Activated CD4-positive, alpha-beta memory T cell treated with anti-CD3 and anti-CD28 coated beads for 36 hours (primary cell): ENCODE measurements at places on chromosomes 7 and 10.
A peak's percentile ranks its signal among the peaks of the same experiment; 100 is the strongest.

DNA sequence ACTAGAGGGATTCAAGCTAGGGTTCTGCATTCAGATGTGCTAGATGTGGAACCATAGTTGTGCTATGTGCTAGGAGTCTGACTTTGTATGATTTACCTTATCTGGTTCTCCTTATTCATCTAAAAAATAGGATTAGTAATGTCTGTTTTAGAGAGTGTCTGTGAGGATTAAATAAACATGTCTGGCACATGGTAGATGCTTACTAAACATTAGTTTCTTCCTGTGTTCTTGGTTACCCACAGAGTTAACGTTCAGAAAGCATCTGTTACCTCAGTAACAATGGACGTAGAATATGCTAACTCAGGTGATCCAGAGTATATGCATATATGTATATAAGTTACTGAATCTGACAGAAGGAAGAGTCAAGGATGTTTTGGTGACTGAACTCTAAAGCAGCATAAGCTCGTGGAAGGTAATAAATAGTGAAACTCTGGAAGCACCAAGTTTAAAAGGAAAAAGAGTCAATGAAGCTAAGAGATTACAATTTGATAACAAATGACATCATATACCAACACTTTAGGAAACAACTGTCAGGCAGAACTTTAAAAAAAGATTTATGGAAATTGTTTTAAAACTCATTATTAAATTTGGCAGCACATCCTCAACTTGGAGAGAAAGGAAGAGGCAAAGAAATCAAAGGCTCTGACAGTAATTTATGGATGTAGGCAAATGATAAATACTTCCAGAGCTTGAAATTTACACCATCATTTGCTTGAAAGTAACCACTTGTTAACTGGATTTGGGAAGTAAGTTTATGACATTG is 127.0 kb downstream of the CCNY start:
- no peaks in the 10 kb centered on the region for H3K36me3 ChIP-seq
- H3K4me1 ChIP-seq, result peaks cover 47% of the 10 kb centered on the region
- DNase-seq, result no peak
- H3K27ac ChIP-seq, result peak overlapping the region; percentile 4

DNA sequence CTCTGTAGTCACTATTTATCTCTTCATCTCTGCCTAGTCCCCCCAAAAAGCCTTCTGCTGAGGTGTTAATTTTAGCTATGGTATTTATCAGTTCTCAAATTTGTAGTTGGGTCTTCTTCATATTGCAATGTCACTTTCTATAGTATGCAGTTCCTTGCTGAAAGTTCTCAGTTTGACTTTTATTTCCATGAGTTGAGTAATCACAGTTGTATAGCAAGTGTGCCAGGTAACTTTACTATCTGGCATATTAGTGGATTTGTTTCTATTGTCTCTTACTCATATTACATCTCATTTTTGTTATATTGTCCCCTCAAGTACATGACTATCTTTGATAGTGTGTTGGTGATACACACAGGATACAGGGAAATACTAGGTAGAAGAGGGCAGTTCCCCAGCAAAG is 152.8 kb downstream of the CUBN start:
- peaks cover 6% of the 10 kb centered on the region for H3K4me1 ChIP-seq
- no peak overlapping the region for H3K4me3 ChIP-seq

DNA sequence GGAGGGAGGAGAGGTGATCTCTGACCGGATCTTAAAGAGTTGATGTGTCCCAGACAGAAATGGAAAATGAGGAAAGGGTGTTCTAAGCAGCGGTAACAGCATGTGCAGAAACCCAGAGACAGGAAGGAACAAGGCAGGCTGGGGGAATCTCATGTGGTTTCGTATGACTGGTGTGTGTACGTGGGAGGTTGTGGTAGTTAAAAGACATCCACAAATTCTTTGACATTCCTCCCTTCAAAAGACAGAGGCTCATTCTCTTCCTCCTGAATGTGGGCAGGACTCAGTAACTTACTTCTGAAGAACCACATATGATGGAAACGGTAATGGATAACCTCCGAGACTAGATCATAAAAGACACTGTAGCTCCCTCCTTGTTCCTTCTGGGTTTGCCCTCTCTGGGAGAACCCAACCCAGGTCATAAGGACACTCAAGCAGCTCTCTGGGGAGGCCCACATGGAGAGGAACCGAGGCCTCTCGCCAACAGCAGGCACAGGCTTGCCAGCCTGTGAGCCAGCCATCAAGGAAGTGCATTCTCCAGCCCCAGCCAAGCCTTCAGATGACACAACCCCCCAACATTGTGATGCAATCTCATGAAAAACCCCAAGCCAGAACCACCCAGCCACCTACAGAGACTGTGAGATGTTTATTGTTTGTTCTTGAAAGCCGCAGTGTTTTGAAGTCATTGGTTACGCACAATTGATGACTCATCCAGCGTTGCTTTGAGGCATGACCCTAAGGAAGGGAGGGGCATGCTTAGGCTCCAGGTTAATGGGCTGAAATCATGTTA is 116.0 kb downstream of the SLIT1 start:
- peak; percentile 61 for DNase-seq
- H3K27ac ChIP-seq, result peak overlapping the region; percentile 12

GRCh38 chr10:125132344-125132743 is 28.0 kb downstream of the CTBP2 start:
- H3K4me1 ChIP-seq, result no peaks in the 10 kb centered on the region
- DNase-seq, result no peak
- H3K36me3 ChIP-seq, result no peaks in the 10 kb centered on the region
- H3K27me3 ChIP-seq, result peaks cover 3% of the 10 kb centered on the region

DNA sequence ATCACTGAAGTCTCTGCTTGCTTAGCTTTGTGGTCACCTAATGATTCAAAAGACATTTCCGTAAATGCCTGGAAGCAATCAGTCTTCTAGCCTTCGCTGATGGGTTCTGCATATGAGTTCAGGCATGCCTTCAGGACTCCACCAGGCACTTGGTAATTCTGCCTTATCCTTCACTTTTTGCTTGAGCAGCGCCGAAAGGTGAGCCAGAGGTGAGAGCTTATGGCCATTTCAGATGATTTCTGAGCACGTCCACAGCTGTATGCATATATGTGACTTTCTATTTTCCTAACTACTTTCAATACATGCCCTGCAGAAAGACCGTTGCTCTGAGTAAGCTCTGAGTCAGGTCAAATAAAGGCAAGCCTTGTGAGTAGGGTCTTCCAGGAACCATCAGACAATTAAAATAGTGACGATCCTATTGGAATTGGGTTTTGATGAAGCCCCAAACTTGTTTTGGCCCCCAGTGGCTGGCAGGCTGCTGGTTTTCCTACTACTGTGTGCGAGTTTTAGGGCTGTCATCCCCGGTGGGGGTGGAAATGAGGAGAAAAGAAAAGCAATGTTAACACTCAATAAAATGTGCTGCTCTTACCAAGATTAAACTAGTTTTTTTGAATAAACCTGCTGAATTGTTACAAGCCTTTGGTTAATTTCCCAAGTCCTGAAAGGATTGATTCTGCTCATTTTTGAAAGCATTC is 154.4 kb upstream of the AKR1E2 start:
- peaks cover 14% of the 10 kb centered on the region for H3K27me3 ChIP-seq
- no peak for DNase-seq
- no peaks in the 10 kb centered on the region for H3K4me1 ChIP-seq
- no peak overlapping the region for H3K4me3 ChIP-seq
- no peaks in the 10 kb centered on the region for H3K36me3 ChIP-seq
- no peak overlapping the region for H3K27ac ChIP-seq

GRCh38 chr7:894927-895450 is 18.6 kb downstream of the GET4 start:
- H3K4me1 ChIP-seq, result no peaks in the 10 kb centered on the region
- H3K4me3 ChIP-seq, result no peak overlapping the region
- no peak for DNase-seq
- H3K36me3 ChIP-seq, result peaks cover 29% of the 10 kb centered on the region
- no peaks in the 10 kb centered on the region for H3K27me3 ChIP-seq

DNA sequence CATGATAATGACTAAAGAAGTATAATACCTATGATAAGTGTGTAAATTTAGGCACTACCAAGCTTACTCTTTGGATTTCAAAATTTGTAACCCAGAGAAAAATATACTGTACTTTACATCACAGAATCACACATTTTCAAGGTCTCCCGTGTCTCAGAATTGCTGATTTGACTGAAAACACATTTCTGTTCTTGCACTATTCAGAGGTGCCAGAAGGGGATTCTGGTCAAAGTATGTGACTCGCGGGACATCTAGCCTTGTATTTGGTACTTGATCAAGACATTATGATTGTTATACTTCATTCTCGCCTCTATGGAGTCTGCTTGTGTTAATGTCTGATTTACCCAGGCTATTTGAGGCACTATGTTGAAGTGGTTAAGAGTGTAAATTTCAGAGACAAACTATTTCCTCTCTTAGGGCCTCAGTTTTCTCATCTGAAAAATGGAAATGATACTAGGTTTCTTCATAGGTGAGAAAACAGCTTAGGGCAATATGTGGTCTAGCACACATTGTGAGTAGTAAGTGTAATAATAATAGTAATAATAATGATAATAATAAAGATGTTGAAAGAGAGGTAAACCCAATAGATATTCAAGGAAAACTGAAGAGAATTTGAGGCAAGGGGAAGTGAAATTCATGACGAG is 320.4 kb downstream of the RNLS start:
- no peak overlapping the region for H3K27ac ChIP-seq
- peaks cover 9% of the 10 kb centered on the region for H3K4me1 ChIP-seq
- H3K4me3 ChIP-seq, result no peak overlapping the region
- H3K36me3 ChIP-seq, result no peaks in the 10 kb centered on the region

- H3K36me3 ChIP-seq, result no peaks in the 10 kb centered on the region
- no peak overlapping the region for H3K27ac ChIP-seq
- peaks cover 7% of the 10 kb centered on the region for H3K27me3 ChIP-seq
- DNase-seq, result no peak
Observed at GRCh38 chr10:122706467-122706866, 6.8 kb upstream of the C10orf120 start.

- H3K36me3 ChIP-seq, result no peaks in the 10 kb centered on the region
- H3K4me1 ChIP-seq, result no peaks in the 10 kb centered on the region
- DNase-seq, result no peak
- H3K27ac ChIP-seq, result no peak overlapping the region
- no peaks in the 10 kb centered on the region for H3K27me3 ChIP-seq
- H3K4me3 ChIP-seq, result no peak overlapping the region
Observed at GRCh38 chr7:503575-504111, 16.0 kb downstream of the PDGFA start.

GRCh38 chr10:52436664-52437063 is 122.6 kb downstream of the DKK1 start:
- H3K4me1 ChIP-seq, result no peaks in the 10 kb centered on the region
- DNase-seq, result no peak
- H3K4me3 ChIP-seq, result no peak overlapping the region

DNA sequence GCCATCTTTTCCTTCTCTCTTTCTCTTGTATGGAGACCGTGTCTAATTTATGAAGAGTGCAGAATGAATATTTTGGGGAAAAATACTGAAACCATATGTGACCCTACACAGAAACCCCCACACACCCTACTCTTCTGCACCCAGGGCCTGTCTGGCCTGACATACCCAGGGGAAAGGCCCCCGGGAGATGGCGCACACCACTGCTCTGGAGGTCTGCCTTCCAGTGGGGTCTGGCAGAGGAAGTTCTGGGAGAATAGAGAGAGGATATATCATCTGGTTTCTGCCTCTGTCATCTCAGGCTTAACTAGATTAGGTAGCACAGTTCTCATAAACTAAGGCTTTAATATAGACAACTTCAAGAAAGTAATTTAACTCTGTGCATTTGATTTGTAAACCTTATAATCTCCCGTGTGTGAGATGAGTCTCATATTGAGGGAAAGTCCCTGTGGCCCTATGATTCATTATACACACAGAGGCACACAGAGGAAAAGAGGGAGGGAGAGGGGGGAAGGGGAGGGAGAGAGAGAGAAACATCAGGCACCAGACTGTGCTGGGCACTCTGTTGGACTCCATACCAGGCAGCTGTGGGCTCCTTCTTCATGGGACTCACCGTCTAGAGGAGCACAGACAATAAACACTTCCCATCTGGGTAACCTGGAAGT is 123.3 kb downstream of the AOAH start:
- no peaks in the 10 kb centered on the region for H3K36me3 ChIP-seq
- H3K27me3 ChIP-seq, result no peaks in the 10 kb centered on the region
- H3K27ac ChIP-seq, result no peak overlapping the region
- peaks cover 53% of the 10 kb centered on the region for H3K4me1 ChIP-seq

DNA sequence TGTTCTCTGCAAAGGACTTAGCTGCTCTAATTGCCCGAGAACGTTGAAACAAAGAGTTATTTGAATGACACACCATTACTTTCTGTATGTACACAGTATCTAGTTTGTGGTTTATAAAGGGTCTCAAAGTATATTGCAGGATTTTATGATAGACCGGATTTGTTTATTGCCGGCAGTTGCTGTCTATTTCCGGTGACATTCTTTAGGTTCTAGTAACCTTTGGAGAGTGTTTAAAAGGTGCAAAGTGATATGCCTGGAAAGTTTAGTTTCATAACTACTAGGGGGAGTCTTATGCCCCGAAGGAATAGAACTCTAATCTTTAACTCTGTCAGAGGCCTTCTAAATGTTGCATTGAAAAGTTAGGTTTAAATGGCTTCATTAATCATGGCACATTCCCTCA is 63.8 kb downstream of the PAPSS2 start:
- H3K36me3 ChIP-seq, result no peaks in the 10 kb centered on the region
- H3K4me3 ChIP-seq, result no peak overlapping the region
- no peak overlapping the region for H3K27ac ChIP-seq
- peaks cover 2% of the 10 kb centered on the region for H3K4me1 ChIP-seq
- no peak for DNase-seq
- peaks cover 19% of the 10 kb centered on the region for H3K27me3 ChIP-seq
